Articular chondrocyte of knee joint (primary cell): ENCODE measurements at places on chromosomes 5 and 9. TPM values are rescaled to one million over a fixed set of nuclear protein-coding genes. Genes with fewer than 3 reads are reported as not detected.

RPP25L gene
- total RNA-seq, result 11.8 and 14.4 TPM in 2 replicates

MEIKIN gene
- not detected in 2 replicates for total RNA-seq

MLANA gene
- not detected in 2 replicates for total RNA-seq

HNRNPH1 gene
- 398 and 450 TPM in 2 replicates for total RNA-seq

TMEM161B gene
- total RNA-seq, result 19.3 and 20.4 TPM in 2 replicates

SLC4A9 gene
- not detected in 2 replicates for total RNA-seq

RMRP gene
- total RNA-seq, result 17,926 and 21,117 TPM in 2 replicates
